Stimulated activated CD8-positive, alpha-beta memory T cell treated with anti-CD3 and anti-CD28 coated beads, Interleukin-15, amount 100 ng/mL, for 48 hours (primary cell): ENCODE measurements at places on chromosomes 2 and 18.
A peak's percentile ranks its signal among the peaks of the same experiment; 100 is the strongest.

DNA sequence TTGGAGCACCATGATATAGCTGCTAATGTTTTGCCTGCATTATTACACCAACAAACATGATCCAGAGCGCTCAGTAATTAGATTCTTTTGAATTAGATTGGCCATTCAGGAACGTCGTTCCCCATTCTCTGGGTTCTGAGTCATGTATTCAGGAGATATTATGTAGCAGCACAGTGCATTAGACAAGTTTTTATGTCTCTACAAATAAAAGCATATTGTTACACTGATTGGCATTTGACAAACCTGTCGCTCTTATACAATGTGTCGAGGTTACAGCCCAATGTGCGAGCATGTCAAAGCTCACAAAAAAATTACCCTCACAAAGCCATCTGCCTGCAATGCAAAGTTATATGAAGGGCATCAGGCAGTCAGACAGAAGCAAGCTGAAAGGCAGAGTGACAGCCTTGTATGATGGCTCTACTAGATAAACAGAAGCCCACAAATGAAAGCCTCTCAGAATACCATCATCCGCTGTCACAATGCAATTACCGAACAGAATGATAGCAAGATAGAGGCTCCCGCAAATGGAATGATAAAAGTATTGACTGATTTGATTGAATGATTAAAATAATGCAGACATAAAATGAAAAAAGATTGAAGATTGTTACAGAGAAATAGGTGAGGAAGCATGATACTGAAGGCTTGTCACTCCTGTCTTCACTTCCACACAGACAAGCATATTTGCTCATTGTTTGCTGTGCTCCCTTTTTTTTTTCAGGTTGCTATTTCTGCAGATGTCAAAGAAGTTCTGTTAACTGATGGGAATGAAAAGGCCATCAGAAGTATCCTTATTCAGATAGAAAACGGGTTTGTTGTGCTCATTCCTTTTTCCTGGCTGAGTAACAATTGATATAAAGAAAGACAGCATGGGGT lies 234.6 kb upstream of the SIX3 start:
- no peak for DNase-seq

DNA sequence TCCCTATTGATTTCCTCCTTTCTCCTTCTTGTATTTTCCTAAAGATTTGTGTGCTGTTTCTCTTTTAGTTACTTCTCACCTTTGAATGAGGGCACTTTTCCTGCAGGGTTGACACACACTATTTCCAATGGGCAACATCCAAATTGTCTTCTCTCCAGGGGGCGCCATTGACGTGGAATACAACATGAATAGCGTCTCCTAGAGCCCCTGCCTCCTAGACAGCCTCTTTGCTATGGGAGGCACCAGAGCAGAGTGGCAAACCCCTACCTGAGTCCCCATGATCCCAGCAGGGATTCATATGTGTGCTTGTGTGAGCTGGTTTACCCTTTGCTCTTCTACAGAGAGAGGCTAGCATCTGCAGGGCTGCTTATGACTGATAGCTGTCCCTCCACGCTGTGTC lies 61.3 kb upstream of the ITSN2 start:
- peak; percentile 30 for DNase-seq

- DNase-seq, result no peak
These were observed 12.3 kb upstream of the PTMA start for GRCh38 chr2:231696004-231696367.

DNA sequence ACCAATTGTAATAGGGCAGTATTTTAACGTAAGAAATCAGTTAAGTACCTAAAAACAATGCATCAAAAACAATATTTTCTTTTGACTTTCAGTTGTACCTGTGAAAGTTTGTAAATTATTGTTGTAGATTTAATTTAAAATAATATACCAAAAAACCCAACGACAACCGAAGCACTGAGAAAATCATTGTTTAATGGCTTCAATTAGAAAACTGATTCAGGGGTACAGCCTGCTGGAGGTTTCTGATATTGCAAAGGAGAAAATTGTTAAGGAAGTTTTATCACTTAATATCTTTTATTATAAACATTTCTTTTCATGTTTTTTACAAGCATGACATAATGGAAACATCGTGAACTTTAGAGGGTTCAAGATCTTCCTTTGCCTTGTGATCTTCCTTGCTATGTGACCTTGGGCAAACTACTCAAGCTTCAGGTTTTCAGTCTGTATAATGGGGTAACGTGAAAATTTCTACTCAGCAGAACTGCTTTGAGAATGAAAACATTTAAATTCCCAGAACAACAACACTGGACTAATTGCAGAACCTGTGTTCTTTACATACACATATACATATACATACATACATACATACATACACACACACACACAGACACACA lies 76.3 kb upstream of the GLS start:
- no peak for DNase-seq

DNA sequence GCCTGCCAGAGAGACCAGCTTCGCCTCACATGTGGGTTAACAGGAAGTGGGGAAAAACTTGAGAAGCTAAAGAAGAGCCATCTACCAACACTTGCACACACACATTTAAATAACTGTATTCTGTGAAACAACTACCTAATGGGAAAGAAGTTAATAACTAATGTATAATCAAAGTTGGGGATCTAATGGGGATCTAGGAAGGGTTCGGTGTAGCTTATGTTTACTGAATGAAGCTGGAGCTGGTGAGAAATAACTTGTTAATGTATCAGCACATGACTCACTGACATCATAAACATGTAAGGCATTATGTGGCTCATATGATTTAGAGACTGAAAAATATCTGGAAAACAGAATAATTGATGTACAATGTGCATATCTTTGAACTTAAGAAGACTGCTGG lies 421.3 kb upstream of the NXPH2 start:
- DNase-seq, result no peak

DNA sequence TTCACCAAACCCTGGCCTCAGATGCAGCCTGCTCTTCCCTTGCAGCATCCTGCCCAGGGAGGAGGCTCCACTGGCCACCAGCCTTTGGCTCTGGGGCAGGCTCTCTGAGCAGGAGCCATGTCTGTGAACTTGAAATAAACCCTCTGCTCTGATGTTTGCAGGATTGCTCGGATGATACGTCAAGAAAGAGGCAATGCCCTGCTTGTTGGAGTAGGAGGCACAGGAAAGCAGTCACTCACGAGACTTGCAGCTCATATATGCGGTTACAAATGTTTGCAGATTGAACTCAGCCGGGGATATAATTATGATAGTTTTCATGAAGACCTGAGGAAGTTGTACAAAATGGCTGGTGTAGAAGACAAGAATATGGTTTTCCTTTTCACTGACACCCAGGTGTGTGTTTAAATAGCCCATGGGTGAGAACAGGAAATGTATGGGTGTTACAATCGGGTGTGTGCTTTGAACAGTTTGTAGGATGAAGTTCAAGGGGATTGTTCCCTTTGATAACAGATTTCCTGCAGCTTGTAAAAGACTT lies 177.9 kb downstream of the DNAH6 start:
- no peak for DNase-seq

DNA sequence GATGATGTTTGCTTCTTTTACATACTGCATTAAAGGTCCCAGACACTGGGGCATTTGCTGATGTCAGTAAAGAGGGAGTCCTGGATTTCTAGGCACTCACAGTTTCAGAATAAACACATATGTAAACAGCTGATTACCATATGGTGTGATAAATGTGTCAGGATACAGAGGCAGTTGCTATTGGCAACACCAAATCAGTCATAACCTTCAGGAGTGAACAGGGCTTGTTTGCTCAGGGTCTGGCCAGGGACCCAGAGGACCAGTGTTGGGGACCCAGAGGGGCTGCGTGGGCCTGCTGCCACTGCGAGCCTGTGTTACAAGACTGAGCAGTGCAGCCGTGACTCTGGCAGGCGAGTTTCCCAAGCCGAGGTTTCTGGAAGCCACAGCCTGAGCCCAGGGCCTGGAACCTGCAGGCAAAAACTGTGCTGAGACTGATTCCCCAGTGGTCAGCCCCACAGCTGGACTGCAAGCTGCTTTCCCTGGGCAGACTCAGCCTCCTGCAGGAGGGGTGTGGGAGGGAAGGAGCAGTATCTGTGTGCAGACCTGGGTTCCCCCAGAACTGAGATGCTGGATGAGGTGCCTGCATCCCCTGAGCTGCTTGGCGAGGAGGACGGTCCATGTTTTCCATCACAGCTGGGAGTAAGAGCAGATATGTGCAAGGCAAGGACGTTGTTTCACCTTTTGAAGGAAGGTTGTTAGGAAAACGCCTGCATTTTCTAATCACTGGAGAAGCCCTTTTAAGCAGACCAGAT lies 23.6 kb downstream of the ASAP2 start:
- DNase-seq, result no peak

DNA sequence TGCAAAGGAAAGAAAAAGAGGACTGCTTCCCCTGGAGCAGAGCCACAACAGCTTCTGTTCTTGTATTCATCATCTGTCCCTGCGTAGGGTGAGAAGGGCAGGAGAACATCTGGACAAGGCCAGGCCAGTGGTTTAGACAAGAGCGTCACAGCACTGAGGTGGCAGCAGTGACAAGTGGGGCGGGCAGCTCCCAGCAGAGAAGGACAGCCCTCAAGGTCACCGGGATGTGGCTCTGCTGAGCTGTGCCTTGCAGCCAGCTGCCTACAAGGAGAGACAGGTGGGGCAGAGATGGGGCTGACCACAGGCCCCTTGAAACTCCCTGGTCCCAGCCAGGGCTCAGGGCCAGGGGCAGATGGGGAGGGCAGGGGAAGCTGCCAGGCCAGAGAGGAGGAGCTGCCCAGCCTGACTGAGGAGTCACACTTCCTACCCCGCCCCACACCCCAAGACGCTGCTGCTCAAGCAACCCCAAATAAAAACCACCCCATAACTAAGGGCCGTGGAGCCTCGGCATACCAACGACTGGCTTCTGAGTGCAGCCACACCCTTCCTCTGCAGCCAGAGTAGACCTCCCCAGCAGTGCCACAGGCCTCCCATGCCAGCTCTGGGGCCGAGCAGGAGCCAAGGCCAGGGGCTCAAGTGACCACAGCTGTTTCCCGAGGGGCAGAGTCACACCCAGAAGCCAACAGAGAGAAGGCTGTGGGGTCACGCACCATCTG lies 5.4 kb downstream of the RAB11FIP5 start:
- no peak for DNase-seq

DNA sequence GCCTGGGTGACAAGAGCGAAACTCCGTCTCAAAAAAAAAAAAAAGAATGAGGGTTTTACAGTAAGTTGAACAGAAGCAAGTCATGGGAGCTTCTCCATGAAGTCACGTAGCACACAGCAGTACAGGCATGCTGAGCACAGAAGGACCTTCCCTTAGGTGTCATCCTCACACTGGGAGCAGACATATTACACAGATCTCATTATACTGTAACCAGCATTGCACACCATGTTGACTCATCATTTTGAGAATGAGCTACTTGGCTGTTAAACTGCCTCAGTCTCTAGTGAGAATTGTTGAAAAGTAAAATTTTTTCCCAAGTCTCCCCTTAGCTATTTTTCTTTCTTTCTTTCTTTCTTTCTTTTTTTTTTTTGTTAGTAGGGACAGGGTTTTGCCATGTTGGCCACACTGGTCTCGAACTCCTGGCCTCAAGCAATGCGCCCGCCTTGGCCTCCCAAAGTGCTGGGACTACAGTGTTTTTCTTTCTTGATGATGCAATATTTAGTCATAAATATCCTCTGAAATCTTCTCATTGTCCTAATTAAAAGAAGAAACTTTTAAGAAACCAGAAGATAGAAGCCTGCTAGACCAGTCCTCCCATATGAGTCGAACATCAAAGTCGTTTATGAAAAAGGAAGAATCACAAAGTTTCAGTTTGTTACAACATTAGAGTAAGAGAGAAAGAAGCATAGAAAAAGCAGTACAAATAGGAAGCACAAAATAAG lies 37.9 kb upstream of the PPP1CB start:
- no peak for DNase-seq

DNA sequence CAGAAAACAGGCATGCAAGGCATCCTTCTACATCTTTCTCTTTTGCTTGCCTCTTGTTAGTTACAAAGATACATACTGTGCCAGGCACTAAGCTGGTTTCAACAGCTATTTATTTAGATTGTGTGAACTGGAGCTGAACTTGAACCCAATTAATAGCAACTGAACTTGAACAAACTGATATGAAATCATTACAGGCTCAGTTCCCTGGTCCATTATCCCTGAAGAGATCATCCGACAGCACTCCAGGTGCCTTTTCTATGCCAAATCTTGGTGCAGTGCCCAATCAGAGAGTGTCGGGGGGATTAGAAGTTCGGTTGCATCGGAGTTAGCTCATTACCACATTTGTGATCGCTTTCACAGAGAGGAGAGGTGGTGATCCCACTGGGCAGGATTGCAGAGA lies 477.6 kb downstream of the PARD3B start:
- DNase-seq, result no peak

GRCh38 chr2:40062381-40062780 lies 283.3 kb upstream of the THUMPD2 start:
- no peak for DNase-seq

DNA sequence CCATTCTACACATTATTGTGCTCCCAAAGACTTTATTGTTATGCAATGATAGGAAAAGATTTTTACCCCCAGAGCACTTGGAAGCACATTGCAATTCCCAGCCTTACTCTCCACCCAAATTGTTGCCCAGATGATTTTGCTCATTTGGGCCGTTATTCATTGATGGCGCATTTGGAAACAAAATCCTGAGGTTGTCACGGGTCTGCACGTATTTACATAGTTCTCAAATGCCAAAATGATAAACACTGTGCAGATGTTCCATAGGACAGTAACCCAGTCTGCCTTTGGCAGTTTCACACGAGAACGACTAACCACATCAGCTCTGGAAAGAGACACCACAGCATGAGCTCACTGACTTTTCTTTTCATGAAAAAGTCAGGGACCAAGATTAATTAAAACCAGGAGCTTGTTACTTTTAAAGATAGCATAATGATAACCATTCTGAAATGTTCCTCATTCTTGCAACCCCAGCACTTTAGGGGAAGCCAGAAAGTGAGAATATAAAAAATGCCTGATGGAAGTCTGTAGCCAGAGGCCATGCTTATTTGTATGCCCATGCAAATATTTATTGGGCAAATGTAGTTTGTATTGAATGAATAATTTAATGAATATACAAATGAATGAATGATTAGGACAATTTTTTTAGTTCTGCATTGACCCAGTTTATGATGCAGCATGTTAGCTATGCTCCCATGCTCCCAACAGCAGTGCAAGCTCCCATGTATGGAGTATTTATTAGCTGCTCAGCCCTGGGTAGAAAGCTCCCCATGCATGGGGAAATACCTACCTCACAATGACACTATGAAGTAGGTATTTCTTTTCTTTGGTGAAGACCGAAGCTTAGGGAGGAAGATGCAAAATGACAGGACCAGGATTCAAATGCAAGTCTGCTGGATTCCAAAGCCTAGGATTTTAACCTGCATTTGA lies 84.6 kb downstream of the MAIP1 start:
- DNase-seq, result no peak

DNA sequence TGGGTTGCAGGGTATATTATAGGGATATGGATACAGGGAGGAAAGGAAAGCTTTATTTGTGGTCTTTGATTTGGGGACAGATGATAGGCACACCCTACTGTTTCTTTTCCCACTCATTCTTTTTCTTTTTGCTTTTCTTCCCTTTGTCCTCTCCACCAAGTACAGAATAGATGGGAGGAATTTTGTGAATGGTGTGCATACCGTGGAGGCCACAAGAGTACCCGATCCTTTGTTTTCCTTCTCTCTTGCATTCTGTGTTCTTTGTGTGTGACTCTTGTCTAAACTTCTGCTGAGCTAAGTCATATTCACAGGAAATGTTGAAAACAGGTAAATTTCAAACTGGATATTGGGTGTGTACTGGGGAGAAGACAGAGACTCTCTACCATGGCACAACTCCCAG lies 321.4 kb upstream of the SLC8A1 start:
- no peak for DNase-seq
